ENCODE measurements at places on chromosomes 5 and 9. TPM values are rescaled to one million over a fixed set of nuclear protein-coding genes. Genes with fewer than 3 reads are reported as not detected.

CDKN2B-AS1 gene
- polyA plus RNA-seq: not detected

GPR150 gene
- not detected for polyA plus RNA-seq

DPH7 gene
- 28.8 TPM for polyA plus RNA-seq

FAT2 gene
- 0.01 TPM for polyA plus RNA-seq

GRCh38 chr9:109619310-109619709 lies 121.2 kb upstream of the PTPN3 start:
- DNase-seq: no peak

- no peak for DNase-seq
These were observed 37.0 kb upstream of the RPS23 start for GRCh38 chr5:82314964-82315758.

DNA sequence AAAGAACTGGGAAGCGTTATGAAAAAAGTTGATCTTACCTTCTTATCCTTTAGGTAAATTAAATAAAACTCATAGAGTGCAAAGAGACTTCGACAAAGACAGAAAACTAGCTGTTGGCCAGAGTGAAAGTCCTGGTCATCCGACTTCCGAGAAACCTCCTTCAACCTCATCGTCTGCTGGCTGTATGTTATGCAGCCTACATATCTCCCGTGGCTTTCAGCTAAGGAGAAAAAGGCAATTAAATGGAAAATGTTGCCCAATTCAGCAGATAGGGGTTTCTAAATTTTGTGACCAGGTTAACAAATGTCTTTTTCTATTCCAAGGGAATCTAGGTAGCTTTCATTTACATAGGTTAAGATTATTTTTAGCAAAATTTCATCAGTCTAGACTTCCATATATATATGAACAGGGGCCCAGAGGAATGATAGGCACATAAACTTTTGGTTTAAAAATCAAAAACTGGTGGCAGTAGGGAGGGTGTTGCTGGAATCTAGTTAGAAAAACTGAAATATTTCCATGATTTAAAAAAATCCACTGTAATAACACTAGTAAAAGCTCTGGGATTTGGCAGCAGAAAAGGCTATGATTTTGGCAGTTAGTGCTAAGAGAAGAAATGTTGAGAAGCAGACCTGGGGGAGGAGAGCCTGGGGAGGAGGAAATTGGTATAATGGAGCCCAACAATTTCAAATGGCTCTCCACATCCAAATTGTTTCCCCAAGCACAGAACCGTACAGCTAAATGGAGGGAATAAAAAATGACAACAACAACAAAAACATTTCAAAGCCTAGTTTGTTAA lies 32.1 kb downstream of the RAI14 start:
- DNase-seq: no peak

DNA sequence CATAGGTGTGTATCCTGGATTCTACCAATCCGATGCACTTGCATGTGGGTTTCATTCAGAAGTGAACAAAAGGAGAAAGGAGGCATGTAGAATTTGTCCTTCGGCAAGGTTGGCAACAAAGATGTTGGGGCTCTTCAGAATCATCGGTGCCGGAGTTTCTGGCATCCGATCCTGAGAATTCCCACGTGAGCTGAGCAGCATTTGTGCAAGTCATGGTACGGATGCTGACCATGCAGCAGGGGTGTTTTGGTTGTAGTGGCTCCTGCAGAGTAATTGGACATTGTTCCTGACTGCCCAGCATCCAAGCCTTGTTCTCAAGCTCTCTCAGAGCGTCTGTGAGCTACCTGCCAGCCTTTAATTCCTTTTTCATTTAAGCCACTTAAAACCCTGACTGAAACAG lies 19.0 kb upstream of the POC5 start:
- DNase-seq: no peak

DNA sequence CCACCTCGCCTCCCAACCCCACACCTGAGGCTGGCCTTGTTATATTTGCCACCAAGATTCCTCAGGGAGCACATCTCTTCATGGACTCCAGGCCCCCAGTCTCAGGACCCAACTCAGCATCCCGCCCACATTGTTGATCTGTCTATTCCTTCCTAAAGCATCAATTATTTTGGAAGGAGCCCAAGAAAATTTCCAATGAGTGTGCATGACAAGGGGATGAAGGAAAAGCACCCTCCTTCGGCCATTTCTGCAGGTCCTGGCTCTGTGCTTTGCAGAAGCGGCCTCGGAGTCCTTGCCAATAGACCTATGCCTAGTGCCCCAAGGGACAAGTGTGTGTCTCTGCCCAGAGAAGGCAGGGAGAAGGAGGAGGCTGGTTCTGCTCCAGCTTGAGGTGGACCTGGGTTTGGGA lies 273.2 kb downstream of the GADD45G start:
- no peak for DNase-seq

Measured in A549 (cell line).